ENCODE measurements at places on chromosomes 11 and 22.
A peak's percentile ranks its signal among the peaks of the same experiment; 100 is the strongest.

- no peak for DNase-seq
These were observed 20.7 kb downstream of the CACNG2 start for GRCh38 chr22:36682811-36683210.

GRCh38 chr11:72703267-72704008, 29.2 kb upstream of the PDE2A start:
- DNase-seq: no peak

- DNase-seq: no peak
These were observed 326.6 kb downstream of the MN1 start for GRCh38 chr22:27474711-27475547.

GRCh38 chr11:17389211-17389956, 925 bp upstream of the KCNJ11 start:
- DNase-seq: peak; percentile 34

DNA sequence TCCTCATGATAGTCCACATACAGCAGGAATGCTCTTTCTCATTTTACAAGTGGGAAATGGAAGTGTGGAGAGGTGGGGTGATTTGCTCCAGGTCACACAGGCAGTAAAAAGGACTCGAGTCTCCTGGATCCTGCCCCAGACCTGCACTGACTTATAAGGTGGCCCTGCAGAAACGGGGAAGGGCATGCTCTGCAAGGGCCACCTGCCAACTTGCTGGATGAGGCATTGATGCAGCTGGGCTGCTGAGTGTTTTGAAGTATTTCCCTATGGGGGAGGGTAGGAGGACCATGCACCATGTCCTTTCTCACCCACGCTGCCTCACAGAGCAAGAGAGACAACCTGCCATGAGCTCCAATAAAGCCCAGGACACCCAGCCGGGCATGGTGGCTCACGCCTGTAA, 36.9 kb downstream of the OR6Q1 start:
- DNase-seq: no peak

GRCh38 chr11:20912065-20912821, 242.9 kb downstream of the NELL1 start:
- DNase-seq: no peak

DNA sequence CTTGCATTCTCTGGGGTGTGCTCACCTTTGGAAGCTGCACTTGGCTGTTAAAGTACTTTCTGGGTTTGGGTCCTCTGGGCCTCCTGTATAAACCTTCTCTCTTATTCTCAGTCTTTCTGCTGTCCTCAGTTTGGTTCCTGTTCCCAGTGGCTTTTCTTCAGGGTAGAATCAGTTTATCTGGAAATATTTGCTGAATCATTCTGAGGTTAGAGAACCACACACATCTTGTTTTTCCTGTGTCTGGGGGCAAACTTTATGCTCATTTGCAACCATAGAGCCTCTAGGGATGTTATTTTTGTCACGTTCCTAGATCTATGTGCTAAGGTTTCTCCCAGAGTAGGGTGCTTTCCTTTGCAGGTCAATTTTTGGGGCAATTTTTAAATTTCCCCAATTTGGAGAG, 224.3 kb upstream of the C11orf87 start:
- DNase-seq: no peak

DNA sequence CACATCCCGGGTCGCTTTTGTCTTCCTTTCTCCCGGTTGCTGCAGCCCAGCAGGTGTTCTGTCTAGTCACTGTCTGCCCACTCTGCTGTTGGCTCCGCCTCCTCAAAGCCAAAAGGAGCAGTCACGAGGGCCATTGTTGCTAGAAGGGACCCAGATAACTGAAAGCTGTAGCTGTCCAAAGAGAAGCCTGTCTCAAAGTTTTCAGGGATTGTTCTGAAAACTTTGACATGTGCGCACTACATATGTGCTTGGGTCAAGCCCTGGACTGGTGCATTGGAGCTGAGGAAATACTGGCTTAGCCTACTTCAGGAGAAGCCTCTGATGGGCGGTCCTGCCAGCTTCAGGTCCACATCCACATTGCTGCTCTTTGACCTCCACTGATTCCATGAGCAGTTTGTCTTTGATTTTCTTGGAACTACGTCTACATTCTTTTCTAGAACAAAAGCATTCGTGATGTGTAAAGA, 8.8 kb upstream of the OR2AT4 start:
- no peak for DNase-seq

GRCh38 chr11:58659910-58660570, 37.6 kb downstream of the CNTF start:
- DNase-seq: no peak

- DNase-seq: no peak
These were observed 39.5 kb downstream of the GRAMD1B start for GRCh38 chr11:123469586-123469985.

DNA sequence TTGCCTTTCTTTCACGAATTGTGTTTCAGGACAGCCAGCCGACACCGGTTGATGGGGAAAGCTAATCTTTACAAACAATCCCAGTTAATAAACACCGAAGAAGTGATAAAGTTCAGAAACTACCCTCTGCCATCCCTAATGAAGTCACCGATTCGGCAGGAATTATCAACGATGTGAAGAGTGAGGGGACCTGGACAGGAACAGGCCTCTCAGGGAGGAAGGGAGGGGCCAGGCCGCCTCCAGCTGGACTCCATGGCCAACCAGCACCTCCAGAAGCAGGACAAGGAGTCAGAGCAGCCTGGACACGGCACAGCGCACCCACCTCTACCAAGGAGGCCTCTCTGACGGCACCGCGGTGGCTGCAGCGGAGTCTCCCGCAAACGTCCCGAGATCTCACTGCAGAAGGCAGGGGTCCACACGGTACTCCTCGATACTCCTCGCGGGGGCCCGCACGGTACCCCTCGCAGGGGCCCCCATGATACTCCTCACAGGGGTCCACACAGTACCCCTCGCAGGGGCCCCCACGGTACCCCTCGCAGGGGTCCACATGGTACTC, 3.9 kb downstream of the TOLLIP start:
- no peak for DNase-seq

- DNase-seq: no peak
These were observed 27.5 kb downstream of the MACROD1 start for GRCh38 chr11:64138398-64138797.

DNA sequence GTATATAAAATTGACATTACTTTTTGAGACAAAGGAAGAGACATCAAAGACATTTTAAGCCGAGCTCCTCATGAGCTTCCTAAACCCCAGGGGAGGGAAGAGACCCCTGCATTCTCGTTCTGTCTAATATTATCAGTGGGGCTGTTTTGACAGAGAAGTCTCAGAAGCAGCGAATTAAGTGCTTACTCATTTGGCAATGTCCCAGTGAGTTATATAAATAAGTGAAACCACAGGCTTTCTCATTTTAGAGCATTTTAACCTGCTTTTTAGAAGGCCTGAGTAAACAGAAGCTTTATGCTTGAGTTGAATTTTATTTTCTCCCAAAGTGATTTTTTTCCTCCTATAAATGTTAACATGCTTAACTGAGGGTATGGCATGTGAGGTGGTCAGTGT, 23.2 kb upstream of the C1QTNF4 start:
- no peak for DNase-seq

DNA sequence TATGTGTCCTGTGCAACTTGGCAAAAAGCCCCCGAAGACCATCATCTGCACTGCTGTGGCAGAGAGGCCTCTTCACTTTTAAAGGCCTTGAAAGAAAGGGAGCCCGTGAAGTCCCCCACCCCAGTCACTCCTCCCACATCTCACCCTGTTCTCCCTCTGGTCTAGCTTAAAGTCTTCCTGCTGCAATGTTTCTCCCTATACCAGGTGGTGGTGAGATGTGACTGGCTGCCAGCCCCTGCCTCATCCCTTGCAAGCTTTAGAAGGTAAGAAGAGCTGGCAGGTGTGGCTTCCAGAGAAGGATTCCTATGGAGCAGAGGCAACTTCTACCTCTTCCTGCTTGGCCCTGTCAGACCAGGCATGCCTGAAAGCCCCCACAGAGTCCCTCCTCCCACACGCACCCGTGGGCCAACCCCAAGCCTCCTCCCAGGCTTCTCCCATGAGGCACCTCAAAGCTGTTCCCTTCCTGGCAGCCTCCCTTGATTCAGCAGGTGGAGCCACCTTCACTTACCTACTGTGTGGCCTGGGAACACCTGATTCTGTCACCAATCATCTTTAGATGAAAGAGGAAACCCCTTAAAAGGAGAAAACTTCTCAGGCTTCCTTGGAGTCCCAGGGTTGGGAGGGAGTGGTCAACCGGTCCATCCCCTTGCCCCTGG, 4.0 kb upstream of the TRIM29 start:
- no peak for DNase-seq

DNA sequence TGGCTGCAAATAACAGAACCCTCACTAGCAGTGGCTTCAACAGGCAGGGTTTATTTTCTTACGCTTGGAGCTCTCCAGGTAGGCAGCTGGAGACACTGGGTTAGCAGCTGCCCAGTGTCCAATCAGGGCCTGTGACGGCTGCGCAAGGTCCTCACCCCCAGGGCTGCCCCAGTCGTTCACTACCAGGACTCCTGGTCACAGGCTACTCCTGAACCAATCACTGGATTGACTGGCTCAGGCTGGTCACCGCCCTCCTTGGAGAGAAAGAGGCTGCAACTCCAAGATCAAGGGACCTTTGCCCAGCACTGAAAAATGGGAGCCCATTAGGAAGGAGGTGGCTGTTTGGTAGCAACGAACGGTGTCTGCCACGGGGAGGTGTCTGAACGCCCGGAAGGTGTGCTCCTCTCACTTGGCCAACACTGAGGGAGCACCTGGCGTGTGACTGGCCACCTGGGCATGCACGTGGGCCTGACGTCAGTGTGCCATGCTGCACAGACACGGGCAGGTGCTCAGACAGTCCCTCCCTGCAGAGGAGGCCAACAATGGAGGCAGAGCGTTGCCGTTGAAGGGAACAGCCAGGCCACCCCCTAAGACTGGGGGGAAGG, 5.1 kb downstream of the ARSA start:
- no peak for DNase-seq

GRCh38 chr22:50735739-50736030, 2.3 kb upstream of the ACR start:
- DNase-seq: no peak

- no peak for DNase-seq
These were observed 802 bp downstream of the TENM4 start for GRCh38 chr11:79439886-79440570.

DNA sequence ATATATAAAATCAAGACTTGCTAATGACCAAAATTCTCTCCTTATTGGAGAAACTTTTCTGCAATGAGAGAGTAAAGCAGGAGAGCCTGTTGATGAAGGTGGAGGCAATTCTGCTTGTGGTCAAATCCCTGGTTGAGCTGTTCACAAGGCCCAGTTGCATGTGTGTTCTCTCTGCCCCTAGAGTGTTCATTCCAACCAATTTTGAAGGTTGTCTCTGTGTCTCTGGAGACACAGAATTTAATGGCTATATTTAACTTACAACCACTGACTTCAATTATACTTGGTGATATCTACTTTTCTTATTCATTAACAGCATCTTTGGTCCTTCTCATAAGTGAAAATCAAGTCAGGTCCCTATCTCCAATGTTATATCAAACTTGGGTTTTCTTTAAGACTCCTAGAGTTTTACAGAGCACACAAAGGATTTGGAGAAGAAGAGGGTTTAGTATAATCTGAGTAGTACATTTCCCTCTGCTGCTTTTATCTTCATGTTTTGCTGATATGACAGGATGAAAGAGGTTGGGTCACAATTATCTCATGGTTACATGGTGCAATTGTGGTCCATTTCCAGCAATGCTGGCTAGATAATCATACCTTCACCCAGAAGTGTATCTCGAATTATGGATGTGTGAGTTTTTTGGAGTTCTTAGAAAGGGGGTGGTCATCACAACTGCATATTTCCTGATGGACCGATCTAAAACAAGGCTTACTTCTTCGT, 4.0 kb downstream of the OOSP4A start:
- DNase-seq: no peak

GRCh38 chr11:9972989-9973388, 309.1 kb downstream of the SWAP70 start:
- peak; percentile 27 for DNase-seq

DNA sequence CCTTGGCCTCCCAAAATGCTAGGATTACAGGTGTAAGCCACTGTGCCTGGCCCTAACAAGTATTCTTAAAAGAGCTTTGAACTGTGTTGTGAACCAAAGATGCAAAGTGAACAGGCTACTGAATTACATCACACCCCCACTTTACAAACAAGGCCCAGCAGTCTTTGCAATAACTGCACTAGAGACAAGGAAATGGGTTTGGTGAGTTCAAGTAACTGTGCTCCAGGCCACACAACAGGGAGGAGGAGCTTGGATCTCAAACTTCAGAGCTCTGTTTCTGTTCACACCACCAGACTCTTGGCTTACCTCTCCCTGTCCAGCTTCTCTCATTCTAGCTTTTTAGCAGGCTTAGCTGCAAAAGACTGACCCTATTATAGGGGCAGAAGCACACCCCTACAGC, 30.4 kb upstream of the RASL10A start:
- no peak for DNase-seq

GRCh38 chr11:126989942-126990715, 10.4 kb downstream of the KIRREL3 start:
- peak; percentile 28 for DNase-seq

DNA sequence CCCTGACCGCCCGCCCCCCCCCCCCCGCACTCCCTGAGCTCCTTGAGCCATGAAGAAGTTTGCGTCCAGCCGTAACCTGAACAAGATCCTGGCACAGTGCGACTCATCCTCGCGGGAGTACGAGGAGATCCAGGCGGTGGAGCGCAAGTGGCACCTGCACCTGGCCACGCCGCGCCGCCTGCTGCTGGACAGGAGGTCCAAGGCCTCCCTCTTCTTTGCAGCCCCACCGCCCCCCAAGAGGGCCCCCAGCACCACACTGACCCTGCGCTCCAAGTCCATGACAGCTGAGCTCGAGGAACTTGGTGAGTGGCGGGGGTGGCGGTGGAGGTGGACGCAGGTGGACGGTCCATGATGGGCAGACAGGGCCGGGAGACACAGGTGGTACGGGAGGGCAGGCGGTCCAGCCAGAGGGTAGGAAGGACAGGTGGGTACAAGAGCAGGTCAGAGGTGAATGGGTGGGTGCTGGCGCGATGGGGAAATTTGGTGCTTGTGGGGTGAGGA, 32.1 kb upstream of the ACR start:
- DNase-seq: no peak

- DNase-seq: no peak
These were observed 74.3 kb downstream of the GRAMD1B start for GRCh38 chr11:123504401-123504800.

DNA sequence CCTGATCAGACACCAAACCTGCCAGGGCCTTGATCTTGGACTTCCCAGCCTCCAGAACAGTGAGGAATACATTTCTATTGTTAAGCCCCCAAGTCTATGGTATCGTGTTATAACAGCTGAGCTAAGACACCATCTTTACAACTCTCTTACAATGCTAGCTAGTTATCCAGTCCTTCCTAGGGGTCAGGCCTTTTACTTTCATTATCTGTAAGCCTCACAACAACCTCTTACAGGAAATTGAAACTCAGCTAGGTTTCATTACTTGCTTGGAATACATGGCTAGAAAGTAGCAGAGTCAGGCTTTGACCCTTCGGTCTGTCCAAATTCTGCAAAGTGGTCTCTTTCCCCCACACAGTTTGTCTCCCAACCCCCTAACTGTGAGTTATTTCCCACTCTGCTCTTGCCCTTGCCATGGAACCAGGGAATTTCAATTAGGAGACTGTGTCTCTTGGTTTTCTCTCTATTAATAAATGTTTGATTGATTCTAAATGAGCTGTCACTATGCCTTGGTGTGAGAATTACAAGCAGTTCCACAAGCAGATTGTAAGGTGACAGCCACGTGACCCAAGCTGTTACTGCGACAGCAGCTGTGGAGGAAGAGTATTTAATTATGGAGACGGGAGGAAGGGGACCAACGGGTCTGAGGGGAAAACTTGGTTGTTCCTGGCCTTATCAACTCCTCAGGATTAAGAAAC, 38.4 kb upstream of the CLMP start:
- DNase-seq: no peak

- DNase-seq: no peak
These were observed 13.2 kb upstream of the SSTR3 start for GRCh38 chr22:37225481-37225880.

All from NCI-H460 (cell line).